ENCODE measurements at places on chromosomes 13 and 19. TPM values are rescaled to one million over a fixed set of nuclear protein-coding genes. Genes with fewer than 3 reads are reported as not detected.

Gene CPB2
- polyA plus RNA-seq: 0.77 TPM

Gene KIR3DL1
- not detected for polyA plus RNA-seq

Gene ZNF333
- 4.1 TPM for polyA plus RNA-seq

Gene ZNF583
- polyA plus RNA-seq: 3.4 TPM

Gene ZNF90
- polyA plus RNA-seq: 0.21 TPM

Gene ADGRE3
- not detected for polyA plus RNA-seq

Data from GM12878 (cell line).